ENCODE measurements at places on chromosomes 6 and 20.

DNA sequence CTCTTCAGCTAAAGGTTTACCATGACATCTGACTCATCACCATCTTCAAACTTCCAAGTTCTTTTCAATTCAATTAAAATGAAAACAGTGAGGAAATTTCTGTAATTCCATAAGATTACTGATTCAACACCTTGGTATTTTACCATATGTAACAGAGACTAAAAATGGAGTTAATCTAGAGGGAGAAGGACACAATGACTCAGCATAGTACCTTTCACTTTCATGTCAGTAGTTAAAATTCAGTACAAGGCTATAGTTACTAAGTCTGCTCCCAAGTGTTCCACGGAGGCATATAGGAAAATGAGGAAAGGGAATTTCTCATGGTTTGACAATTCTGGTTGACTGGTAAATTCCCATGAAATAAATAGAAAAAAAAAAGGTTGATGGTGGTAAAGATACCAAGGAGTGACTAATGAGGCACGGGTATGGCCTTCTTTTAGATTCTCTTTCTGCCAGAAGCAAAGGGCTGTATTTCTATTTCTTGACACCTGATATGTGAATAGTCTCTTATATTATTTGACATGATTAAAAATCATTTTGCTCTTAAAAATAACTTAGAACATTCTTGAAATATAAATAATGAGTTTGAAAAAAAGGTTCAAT lies 526.7 kb upstream of the ADGRB3 start:
- DNase-seq: no peak

- no peak for DNase-seq
Observed at GRCh38 chr6:149852180-149852579, 12.0 kb downstream of the LRP11 start.

GRCh38 chr6:151553416-151554165 lies 59.8 kb downstream of the CCDC170 start:
- DNase-seq: no peak

DNA sequence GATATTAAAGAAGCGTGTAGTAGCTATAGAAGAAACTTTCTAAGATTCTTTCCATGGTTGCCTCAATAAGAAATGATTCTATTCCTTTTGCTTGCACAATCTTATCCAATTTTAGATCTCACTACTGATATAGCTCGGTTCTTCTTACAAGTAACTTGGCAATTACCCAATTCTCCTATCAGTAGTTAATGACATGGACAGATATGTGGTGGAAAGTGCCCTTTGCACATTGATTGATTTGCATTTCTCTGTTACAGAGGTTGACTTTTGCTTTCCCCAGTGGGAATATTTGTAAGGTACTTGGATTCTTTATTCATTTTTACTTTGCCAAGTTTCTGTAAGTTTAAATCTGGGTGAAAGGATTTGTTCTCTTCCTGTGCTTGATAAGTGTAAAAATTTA lies 93.7 kb upstream of the QKI start:
- no peak for DNase-seq

DNA sequence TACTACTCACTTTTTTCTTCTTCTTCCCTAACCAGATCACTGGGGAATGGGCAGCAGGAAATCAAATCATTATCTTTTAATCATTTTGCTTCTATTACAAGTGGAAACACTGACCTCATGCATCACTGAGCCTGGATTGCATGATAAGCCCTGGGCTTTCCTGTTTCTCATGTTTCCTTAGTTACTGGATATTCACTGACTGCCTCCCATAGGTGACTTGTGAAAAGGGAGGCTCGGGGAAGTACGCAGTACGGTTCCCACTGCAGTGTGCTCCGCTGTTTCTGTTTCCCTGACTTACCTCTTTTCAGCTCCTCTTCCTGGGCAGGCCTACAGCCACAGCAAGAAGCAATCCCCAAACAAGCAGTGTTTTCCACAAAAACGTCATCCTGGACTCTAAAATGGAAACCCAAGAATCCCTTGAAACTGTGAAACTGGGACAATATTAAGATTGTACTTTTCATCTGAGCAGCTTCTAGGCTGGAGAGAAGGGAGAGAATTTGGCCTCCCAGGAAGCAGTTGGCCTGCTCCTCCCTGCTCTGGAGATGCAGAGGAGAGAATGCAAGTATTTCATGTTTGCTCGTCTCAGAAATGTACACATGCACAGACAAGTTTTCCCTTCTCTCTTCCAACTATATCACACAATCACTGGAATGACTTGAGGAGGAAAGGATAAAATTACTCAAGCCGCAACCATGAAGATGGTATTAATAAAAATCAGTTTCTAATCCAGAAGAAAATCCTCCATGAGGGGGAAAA lies 13.1 kb downstream of the BTNL2 start:
- DNase-seq: no peak

GRCh38 chr20:25325073-25325472 lies 65.6 kb downstream of the ABHD12 start:
- no peak for DNase-seq

DNA sequence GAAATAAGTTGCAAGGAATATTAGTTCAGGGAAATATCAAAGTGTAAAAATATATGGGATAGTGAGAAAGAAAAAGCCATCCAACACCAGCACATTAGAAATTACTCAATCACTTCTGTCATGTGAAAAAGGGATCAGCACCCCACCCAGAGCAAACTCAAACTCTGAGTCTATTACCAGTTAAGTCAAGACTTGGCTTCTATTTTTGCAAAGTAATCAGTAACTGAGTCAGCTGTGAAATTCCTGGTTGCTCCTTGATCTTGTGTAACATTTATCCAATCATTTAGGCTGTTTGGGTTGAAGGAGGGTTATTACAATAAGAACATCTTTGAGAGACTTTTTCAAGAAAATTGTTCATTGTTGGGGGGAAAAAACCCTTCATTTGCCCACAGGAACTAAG lies 51.2 kb downstream of the SLC22A23 start:
- DNase-seq: no peak

GRCh38 chr6:40425192-40425919 lies 161.8 kb downstream of the LRFN2 start:
- DNase-seq: no peak

DNA sequence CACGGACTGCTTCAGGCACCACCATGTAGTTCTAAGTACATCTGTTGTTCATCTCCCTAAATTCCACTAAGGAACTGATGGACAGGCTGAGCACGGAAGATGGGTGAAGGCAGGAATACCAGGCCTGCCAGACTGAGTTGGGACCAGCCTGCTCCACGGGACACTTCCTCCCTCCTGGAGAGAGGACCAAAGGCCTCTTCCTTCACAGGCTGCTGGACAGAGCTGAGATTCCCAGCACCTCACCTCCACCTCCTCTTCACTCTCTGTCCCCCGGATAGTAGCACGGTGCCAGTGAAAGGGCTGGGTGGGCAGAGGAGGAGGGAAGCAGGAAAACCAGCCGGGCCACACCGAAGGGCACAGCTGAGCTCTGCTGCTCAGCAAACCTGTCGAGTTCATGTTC lies 22.9 kb upstream of the TCFL5 start:
- DNase-seq: no peak

DNA sequence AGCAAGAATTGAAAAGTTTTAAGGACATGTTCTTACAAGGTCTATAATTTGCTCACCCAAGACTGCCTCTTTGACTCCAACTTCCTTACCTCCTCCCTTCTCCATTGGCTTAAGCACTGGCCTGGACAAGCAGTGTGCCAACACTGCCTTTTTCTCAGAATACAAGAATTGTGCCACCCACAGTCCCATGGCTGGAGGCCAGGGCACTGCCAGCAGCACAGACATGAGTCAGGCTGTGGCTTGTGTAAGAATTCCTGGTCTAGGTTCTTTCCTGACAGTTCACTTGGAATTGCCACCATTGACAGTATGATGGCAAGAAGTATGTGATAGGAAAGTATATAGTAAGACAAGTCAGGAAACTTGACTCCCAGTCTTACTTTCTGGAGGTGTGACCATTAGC lies 202.7 kb upstream of the MARCKS start:
- DNase-seq: no peak

DNA sequence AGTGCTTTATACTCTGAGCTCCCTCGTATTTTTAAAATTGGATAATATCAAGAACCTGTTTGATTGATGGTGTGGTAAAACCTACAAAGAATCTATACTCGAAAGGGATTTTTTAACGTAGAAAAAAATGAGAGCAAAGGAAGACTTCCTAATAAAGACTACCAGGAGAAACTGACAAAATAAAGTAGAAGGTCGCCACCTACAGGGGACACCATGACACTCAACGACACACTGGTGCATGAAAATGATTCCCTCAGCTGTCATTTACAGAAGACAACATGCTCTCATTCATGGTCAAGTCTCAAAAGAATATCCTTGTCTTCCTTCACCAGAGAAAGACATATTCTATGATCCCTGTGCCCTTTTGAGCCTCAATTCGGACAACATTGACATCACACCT lies 10.1 kb upstream of the NHSL1 start:
- peak; percentile 18 for DNase-seq

GRCh38 chr20:791056-791455 lies 22.8 kb upstream of the SLC52A3 start:
- DNase-seq: no peak
